ENCODE measurements at places on chromosomes 7 and 10.
A peak's percentile ranks its signal among the peaks of the same experiment; 100 is the strongest.

DNA sequence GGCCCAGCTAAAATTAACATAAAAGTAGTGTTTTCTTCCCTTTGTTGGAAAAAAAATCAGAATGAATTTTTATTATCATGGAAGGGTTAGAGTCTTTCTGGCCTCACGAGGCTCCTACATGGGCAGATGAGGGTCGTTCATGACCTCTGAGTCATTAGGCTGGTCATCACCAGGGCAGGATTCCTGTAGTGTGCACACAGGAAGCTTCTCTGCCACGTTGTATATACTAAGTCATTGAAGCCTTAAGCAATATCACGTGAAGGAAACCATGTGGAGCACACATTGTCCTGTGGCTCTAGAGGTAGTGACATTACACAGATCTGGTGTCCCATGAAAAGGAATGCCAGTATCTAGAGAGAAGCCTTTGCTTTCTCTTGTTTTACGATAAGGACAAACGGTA is 84.7 kb upstream of the C1QL3 start:
- no peak for DNase-seq

DNA sequence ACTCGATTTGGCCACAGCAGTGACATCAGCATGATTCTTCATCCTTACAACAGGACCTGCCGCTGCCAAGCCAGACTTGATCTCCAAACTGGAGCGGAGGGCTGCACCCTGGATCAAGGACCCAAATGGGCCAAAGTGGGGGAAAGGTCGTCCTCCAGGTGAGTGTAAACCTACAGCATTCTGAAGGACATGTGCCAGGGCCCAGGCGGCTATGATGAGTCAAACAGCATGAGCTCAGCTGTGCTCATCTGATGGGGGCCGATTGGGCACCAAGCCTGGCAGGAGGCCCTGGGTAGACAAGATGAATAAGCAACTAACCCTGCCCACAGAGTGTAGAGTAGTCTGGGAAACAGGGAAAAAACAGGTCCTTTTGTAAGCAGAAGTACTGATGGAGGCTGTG is 14.4 kb upstream of the ATP6V0E2 start:
- no peak for DNase-seq

DNA sequence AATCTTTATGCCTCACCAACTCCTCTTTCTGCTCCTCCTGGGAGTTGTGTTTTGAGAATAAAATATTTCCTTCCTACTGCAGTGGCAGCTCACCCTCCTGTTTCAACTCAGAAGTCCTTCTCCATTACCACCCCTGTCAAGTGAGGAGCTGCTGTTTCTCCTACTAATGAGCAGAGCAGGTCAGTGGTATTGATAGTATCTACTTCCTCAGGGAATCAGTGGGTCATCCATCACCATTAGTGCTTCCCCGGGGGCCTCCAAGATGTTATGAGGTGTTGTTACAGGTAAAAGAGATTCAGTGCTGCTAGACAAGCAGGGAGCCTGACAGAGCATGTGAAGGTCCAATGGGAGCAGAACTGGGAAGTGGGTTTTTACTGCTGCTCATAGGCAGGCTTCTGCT is 795.2 kb downstream of the REEP3 start:
- no peak for DNase-seq

GRCh38 chr7:83663131-83663530 is 14.2 kb upstream of the SEMA3E start:
- DNase-seq: no peak

GRCh38 chr10:127922675-127923366 is 15.9 kb downstream of the PTPRE start:
- peak; percentile 47 for DNase-seq

DNA sequence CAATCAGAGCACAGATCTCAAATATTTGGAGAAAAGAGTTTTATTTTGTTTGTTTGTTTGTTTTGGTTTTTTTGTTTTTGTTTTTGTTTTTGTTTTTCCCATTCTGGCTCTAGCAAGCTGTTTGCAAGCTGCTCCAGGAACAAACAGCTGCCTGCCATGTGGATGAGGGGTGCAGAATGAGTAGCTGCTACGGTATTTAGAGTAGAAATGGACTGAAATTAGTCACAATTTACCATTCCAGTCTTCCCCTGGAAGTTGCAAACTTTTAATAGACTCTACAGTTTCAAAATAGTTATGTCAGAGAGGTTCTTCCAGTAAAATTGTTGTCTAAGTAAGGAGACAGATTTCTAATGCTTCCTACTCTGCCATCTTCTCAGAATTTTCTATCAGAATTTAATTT is 27.1 kb upstream of the TAS2R16 start:
- DNase-seq: no peak

DNA sequence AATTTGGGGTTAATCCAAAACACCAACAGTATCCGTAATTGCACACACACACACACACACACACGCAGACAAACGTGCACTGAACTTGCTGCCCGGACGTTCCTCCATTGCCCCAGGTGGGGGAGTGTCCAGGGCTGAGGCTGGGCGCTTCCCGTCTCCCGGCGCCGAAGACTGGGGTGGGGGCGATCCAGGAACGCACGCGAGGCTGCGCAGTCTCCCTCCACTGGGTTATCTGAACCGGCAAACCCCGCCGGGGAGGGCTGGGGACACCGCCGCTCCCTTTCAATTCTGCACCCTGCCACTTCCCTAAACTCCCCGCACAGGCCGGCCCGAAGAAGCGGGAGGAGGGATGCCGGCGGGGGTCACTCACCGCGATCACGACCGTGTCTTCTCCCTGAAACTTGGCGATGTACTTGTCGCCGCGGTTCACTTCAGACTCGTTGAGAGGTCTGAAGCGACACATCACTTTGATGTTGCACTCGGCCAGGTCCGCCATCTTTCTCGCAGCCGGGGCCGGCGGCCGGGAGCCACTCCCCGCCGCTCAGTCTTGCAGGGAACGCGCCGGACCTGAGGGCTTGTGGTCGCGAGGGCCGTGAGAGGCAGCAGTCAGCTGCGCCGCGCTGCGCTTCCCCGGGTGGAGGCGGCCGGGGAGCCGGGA is 618 bp downstream of the KIF5B start:
- peak; percentile 77 for DNase-seq

GRCh38 chr7:140899883-140900282 is 24.8 kb downstream of the BRAF start:
- DNase-seq: no peak

GRCh38 chr10:85666987-85667386 is 699.6 kb downstream of the GRID1 start:
- DNase-seq: no peak

DNA sequence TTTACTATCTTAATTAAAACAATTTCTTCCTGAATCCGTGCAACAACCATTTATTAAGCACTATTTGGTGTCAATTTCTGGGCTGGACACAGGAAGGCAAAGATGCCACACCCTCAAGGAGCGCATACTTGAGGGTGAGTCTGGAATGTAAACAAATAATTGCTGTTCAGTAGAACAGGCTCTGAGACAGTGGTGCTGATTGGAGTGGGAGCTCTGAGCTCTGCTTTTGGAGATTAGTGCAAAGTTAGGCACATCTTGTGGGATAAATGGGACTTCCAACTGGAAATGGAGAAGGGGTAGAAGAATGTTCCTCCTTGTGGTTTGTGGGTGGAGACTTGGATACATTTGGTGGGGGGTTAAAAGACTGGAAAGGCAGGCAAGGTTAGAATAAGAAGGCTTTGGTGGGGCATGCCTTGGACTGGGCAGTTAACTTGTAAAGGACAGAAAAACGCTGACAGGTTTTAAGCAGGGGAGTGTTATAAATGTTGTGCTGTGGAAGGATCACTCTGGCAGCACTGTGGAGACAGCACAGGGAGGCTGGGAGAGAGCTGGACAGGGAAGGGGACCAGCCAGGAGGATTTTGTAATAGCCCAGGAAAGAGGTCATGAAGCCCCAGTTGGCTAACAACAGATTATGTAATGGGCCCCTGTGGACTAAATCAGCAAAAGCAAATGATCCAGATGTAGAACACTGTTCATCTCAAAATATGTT is 80.7 kb downstream of the ZNF365 start:
- peak; percentile 64 for DNase-seq

DNA sequence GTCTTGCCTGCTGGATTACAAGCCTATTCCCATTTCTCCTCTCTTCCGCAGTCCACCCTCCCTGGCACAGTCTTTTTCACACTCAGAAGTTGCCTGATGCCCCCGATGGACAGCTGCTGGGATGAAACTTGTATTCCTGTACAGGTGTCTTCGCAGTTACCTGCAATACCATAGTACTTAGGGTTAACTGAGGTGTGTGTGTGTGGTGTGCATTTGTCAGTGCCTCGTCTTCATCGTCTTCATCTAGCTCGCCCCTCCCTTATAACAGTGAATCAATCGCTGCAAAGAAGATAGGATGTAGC is 11.0 kb downstream of the NXPH1 start:
- no peak for DNase-seq

GRCh38 chr10:11578802-11579255 is 32.6 kb downstream of the USP6NL start:
- no peak for DNase-seq

DNA sequence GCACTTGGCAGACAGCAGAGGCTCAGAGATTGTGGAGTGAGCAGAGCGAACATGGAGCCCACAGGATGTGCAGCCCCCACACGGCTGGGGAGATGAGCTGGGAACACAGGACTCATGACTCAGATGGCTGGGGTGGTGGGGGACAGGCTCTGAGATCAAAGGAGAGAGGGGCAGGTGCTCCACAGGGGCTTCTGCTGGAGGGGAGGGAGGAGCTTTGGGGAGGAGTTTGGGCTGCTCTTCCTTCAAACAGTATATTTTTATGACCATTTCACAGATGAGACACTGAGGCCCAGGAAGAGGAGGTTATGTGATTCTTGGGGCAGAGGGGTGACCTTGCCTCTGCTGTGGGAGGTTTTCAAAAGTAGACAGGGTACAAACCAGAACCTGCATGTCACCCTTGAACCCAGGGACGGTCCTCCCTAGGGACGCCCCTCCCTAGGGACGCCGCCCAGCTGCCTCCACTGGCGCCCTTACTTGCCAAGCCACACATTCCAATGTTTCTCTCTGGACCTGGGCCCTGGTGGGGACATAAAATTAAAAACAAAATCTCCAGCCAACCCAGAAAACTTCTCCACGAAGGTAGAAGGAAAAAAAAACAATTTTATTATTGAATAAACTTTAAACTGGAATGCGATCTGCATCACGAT is 981 bp upstream of the CRYGN start:
- no peak for DNase-seq

GRCh38 chr7:133109816-133110215 is 27.9 kb upstream of the CHCHD3 start:
- DNase-seq: no peak

GRCh38 chr10:35712486-35712885 is 70.4 kb upstream of the FZD8 start:
- DNase-seq: peak; percentile 47

GRCh38 chr10:77972148-77972547 is 45.6 kb upstream of the DLG5 start:
- no peak for DNase-seq

GRCh38 chr10:73131301-73131700 is 21.0 kb downstream of the NUDT13 start:
- DNase-seq: no peak

- peak; percentile 57 for DNase-seq
Observed at GRCh38 chr7:151232917-151233701, 826 bp downstream of the CHPF2 start.

- no peak for DNase-seq
Observed at GRCh38 chr7:157557263-157557662, 220.5 kb downstream of the DNAJB6 start.

GRCh38 chr10:27661514-27662286 is 83.9 kb downstream of the MKX start:
- DNase-seq: no peak

DNA sequence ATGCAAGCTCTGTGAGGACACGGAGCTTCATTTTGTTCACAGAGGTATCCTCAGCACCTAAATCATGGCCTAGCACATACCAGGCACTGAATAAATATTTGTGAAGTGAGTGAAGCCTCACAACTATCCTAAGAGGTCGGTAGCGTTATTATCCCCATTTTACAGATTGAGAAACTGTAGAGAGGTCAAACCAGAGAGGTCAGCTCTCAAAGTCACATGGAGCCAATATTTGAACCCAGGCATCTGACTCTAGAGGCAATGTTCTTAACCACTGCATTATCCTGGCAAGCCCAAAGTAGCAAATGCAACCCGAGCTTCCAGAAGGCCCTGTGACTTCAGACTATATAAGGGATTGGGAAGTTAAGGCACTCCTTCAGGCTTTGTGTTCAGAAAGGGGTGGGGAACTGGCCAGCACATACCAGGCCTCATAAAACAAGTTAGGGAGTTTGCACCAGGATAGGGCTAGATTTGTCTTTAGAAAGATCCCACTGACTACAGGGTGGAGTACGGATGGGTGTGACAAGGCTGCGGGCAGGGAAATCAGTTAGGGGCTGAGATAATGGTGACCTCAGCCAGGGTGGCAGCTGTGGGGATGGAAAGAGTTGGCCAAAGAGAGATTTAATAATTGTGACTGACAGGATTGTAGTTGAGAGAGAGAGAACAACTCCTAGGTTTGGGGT is 101.4 kb downstream of the TBXAS1 start:
- no peak for DNase-seq

DNA sequence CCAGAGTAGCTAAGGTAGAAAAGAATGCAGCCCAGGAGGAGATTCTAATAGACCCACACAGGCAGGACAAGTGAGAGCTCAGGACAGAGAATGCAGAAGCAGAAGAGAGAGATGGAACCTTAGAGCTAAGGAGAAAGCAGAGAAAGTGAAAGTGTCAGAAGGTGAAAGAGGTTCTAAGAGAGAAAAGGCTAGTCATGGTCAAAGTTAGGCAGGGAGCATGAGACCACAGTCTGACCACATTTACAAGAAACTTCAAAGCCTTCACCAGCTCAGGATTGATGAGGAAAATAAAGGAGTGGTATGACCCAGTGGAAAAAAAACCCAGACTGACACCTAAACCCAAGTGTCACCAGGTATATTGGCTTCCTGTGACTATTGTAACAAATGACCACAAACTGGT is 131.8 kb upstream of the WDR11 start:
- no peak for DNase-seq

GRCh38 chr7:2104716-2105115 is 128.0 kb downstream of the MAD1L1 start:
- DNase-seq: no peak

DNA sequence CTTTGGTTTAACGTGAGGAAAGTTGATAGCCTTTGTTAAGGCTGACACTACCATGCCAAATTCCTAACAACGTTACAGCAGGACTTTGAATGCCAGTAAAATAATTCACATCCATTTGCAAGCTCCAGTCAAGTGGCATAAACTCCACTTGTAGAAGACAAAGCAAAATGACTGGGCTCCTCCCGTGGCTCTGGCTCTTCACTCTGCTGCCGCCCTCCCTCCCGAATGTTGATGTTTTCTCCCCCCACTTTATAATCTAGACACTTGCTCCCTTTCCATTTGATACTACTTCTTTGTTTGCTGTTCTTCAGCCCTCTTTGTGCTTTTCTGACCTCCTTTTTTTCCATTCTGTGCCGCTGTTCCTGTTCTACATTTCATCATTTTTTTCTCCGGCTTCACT is 22.8 kb upstream of the ITGB8 start:
- no peak for DNase-seq

DNA sequence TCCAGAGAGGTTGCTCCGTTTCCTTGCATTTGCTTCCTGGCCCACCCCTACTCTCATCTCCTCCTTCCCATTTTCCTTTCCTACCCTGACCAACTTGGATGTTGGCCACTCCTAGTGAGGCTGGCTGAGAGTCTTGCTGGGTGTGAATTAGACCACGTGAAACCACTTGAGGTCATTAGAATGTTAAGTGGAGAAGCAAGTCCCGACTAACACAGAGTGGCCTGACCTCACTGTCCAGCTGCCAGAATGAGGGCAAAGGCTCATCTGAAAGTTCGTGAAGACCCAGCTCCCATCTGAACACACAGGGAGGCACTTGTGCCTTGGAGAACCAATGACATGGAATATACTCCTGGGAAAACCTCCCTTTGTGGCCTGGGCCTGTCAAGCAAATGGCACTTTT is 80.8 kb downstream of the WDR11 start:
- DNase-seq: no peak
